Stimulated activated CD4-positive, alpha-beta T cell treated with anti-CD3 and anti-CD28 coated beads, Interleukin-1b, Interleukin-23, amount 100 ng/mL, for 4 hours (primary cell): ENCODE measurements at places on chromosomes 3 and 15.

DNA sequence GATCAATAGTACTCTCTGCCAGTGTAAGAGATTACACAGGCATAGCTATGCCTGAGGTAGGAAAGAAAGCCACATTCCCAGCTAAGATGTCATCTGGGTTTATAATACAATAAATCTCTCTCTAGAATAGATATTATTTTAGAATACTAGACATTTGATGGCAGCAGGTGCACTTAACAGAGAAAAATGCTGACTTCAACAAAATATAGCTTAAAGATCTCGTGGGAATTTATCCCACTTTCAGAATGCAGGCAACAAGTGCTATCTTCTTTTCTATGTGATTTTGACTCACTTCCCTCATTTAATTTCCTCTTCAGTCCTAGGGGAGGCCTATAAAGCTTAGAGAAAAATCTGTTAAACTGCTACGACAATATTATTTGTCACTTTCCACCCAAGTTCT lies 60.9 kb upstream of the FSIP1 start:
- no peak for DNase-seq

- DNase-seq, result no peak
These were observed 10.6 kb downstream of the LSG1 start for GRCh38 chr3:194661374-194661773.

DNA sequence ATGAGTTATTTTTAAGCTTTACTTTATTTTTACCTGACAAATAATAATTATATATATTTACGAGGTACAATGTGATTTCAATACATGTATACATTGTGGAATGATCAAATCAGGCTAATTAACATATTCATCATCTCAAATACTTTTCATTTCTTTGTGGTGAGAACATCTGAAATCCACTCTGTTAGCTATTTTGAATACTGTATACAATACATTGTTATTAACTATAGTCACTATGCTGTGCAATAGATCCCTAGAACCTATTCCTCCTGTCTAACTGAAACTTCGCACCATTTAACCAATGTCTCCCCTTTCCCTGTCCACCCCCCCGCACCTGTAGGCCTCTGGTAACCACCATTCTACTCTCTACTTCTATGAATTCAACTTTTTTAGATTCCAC lies 7.9 kb upstream of the SPPL2A start:
- DNase-seq, result no peak

DNA sequence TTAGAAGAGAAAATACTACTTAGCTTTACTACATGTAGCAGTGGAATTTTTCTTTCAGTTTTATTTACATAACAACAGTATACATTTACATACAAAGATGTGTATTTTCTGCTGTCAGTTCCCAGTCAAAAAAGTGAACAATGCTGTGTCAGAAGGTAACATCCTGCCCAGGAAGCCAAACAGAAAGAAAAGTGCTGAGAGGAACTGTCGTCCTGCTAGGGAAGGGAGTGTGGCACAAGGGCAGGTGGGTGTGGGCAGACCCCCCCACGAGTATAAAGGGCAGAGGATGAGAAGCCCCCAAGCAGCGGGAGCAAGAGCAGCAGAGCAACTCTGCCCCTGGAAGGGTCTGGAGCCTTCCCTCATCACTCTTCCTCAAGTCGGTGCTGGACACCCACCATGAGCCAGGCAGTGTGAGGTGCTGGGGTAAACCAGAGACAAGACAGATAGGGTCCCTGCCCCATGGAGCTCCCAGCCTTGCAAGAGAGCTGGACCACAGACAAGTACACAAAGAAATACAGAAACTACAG lies 39.7 kb downstream of the TBC1D2B start:
- no peak for DNase-seq

GRCh38 chr3:143158014-143158988 lies 38.7 kb downstream of the CHST2 start:
- DNase-seq, result no peak

GRCh38 chr3:157109267-157110141 lies 50.4 kb downstream of the CCNL1 start:
- no peak for DNase-seq

DNA sequence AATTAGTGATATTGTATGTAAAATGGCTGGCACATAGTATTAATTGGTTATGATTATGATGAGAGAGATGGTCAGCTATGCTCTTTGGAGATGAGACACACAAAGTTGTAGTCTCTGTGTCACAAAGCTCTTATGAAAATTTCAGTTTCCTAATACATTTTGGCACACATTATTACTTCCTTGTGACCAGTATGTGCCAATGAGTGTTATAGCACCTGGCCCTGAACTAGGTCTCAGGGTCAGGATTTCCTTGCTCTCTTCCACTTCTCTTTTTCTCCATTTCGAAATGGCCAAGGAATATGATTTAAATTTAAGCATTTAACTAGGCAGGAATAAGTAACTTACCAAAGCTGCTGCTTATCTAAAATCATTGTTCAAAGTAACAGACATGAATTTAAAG lies 28.0 kb downstream of the TIPARP start:
- no peak for DNase-seq

DNA sequence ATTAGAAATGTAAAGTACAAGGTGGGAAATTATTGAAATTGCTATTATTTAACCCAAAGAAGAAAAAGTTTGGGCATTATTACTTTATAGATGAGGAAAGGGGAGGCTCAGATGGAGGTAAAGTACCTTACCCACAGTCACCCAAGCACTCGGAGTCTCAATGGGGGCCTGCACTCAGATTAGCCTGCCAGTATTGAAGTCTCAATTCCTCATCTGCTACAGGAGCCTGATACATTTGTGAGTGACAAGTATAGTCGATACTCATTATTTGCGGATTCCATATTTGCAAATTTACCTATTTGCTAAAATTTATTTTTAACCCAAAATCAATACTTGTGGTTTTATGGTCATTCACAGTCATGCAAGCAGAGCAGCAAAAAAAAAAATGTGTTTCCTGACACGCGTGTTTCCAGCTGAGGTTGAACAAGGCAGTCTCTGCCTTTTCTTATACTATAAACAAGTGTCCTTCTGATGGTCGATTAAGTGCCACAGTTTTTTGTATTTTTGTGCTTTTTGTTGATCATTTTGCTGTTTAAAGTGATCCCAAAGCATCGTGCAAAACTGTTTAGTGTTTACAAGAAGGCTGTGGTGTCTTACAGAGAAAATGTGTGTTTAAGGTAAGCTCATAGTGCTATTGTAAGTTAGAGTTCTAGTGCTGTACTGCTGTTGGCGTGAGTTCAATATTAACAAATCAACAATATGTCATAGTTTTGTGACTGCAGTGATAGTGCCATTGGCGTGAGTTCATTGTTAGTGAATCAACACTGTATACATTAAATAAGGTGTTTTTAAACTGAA lies 48.0 kb downstream of the ARHGEF26 start:
- no peak for DNase-seq

GRCh38 chr3:148343416-148343815 lies 354.3 kb upstream of the AGTR1 start:
- no peak for DNase-seq

- no peak for DNase-seq
These were observed 176.0 kb downstream of the CDIN1 start for GRCh38 chr15:36755341-36756000.

- DNase-seq, result peak; percentile 6
These were observed 11.5 kb upstream of the SHF start for GRCh38 chr15:45199136-45199810.

DNA sequence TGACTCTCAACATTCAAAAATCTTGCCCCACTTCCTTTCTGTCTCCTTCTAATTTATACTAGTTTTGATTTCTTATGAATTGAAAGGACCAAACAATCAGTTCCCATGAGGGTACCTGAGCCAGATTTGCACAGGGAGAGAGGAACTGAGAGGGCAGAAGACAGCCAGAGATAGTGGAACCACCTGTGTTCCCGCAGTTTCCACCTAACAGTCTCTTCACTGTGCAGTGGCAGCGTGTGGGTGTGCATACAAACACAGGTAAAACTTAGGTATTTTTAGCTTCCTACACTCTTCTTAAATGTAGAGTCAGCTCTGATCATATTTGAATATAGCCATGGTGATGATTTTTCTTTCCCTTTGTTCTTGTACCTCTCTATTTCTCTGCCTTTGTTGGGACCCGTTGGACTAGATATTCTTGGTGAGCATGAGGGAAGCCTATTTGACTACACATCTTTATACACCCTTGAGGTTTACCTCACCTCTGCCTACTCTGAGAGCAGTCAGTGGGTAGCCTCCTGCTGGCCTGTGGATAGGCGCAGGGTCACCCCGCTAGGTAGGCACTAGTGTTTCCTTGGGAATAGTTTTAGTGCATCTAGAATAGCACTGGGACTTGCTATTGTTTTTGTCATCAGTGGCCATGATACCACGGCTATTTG lies 58.8 kb downstream of the MAP3K13 start:
- DNase-seq, result no peak

GRCh38 chr3:106473576-106474475 lies 605.0 kb upstream of the CBLB start:
- DNase-seq, result no peak

DNA sequence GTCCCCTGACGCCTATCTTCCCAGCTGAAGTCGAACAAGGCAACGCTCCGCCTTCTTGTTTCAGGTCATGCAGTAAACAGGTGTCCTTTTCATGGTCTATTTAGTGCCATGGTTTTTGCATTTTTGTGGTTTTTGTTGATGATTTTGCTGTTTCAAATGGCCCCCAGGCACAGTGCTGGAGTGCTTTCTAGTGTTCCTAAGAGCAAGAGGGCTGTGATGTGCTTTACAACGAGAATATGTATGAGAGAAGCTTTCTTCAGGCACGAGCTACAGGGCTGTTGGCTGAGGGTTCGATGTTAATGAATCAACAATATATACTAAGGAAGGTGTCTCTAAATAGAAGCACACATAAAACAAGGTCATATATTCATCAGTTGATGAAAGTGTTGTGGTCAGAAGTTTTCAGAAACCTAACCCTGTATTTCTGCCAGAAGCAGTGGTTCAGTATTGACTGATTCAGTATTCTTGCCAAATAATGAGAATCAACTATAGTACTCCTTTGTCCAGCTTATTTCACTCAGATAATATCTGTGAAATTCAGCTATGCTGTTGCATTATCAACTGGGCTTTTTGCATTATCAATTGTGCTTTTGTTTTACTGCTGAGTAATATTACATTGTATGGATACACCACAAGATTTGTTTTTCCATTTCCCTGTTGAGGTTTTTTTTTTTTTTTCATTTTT lies 18.5 kb downstream of the LIMD1 start:
- no peak for DNase-seq

- DNase-seq, result no peak
These were observed 78.4 kb downstream of the RFX7 start for GRCh38 chr15:56165234-56165633.

GRCh38 chr3:85662462-85662861 lies 703.7 kb downstream of the CADM2 start:
- DNase-seq, result no peak

- no peak for DNase-seq
These were observed 155.7 kb downstream of the SLCO3A1 start for GRCh38 chr15:92009162-92009561.

DNA sequence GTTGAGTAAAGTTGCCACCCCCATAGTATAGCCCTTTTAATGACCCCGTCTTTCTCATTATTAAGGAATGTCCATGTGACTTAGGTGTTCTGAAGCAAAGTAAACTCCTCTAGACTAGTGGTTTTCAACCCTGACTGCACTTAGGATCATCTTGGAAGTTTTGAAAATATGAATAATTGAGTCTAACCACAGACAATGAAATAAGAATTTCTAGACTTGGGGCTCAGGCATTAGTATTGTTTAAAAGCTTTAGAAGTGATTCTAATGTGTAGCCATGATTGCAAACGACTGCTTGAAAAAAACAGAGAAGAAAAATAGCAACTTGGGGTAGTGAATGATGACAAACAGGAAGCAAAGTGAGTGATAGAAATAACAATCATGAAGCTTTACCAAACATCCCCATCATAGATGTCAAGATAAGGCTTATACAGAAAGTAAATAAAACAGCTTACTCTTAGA lies 35.0 kb downstream of the ALCAM start:
- DNase-seq, result no peak

DNA sequence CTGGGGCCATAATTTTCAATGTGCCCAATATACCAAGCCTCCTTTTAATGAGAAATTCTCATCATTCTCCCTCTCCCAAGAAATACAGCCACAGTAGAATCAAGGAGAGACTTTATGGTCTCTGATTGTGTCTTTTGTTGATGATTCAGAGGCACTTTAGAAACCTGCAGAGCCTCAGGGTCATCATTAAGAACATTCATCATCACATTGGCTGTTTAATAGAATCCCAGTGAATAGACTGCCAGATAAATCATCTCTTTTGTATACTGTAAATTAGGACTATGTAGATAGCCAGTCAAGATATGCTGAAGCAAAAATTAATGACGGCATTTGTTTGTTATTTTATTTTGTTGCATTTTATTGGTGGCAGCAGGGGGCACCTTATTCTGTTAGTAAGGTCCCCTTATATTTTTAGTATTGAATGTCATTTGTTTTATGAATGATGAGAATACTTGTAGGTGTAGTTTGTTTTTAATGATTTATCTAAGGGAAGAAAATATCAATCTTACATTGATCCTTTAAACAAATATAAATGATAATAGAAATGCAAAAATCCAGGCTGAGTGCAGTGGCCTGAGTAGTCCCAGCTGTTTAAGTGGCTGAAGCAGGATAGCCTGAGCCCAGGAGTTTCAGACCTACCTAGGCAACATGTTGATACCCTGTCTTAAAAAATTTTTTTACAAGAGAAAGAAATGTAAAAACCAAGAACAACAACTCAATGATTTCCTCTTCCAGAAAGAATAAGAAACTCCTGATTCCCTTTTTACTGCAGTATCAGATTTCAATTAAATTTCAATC lies 138.8 kb downstream of the ZBBX start:
- no peak for DNase-seq

- no peak for DNase-seq
These were observed 397.2 kb downstream of the GAP43 start for GRCh38 chr3:116020495-116020894.

- no peak for DNase-seq
These were observed 47.3 kb downstream of the AMOTL2 start for GRCh38 chr3:134326760-134327593.

DNA sequence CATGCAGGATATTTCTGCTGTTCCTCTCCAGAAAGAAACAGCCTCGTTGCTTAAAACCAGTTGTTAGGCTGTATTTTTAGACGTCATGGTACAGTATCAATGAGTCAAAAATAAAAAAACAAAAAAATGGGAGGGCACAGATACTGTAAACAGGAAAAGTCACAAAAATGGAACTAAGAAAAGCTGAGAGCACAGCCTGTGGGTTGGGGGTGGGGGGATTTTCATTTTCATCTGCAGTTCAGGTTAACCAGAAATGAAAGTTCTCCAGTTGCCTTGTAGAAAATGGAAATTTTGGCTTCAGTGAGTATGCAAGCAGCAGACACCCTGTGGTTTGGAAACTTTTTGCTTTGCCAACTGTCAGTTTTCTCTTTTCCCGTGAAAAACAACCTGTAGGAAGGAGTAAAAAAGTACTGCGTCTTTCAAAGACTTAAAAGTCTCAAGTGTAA lies 59.0 kb downstream of the FRMD4B start:
- DNase-seq, result peak; percentile 43
